Kidney (tissue), 22 donors: ENCODE measurements at places on chromosomes 2 and 18.

GRCh38 chr2:10424051-10424450, 24.1 kb downstream of the ODC1 start:
- DNase-seq, result peak; percentile 55

DNA sequence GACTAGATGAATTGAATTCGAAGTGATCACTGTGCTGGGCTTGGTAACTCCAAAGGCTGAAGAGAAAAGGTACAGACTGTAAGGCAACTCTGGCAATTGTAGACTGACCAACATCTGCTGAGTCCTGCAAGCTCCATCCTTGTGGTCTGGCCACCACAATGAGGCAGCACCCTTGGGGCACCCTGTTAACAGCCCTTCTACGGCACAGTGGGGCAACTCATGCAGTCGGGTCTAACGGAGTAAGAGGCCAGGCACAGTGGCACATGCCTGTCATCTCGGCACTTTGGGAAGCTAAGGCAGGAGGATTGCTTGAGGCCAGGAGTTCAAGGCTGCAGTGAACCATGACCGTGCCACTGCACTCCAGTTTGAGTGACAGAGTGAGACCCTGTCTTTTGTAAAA, 126.8 kb downstream of the ZAP70 start:
- no peak for DNase-seq

- DNase-seq, result no peak
Observed at GRCh38 chr2:20919297-20919800, 96.4 kb upstream of the LDAH start.

- DNase-seq, result no peak
Observed at GRCh38 chr2:109253217-109253616, 124.2 kb downstream of the SH3RF3 start.

DNA sequence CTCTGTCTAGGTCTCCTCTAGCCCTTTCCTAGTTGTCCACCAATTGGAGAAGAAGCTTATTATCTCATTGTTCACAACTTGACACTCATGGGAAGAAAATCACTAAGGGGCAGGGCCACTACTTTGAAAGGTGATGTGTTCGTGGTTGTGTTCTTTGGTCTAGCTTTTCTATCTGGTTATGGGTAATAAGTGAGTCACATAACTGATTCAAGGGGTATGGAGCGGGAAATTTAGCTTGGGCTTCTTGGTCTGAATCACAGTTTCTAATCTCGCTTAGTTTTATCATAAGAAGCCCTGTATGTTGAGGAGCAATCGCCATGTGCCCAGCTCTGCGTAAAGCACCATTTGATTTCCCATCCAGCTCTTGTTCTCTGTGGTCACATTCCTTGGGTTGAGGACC, 18.7 kb upstream of the DYTN start:
- DNase-seq, result no peak

DNA sequence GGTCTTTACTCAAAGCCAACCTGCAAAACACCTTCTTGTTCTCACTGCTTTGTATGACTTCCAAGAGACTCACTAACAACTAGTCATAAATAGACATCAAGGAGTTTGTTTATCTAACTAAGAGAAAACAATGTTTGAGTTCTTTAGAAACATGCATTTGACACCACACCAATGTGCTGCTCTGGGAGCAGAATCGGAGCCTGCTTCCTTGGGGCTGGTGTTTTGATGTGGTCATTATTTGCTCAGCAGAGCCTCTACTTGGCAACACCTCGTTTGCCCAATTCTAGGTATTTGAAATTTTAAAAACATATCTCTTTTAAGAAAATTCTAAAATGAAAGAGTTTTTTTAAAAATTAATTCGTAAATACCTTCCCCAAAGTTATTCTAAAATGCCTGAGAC, 167.5 kb downstream of the BCL2 start:
- no peak for DNase-seq
